ENCODE measurements at places on chromosomes 3 and 15. TPM values are rescaled to one million over a fixed set of nuclear protein-coding genes. Genes with fewer than 3 reads are reported as not detected.

- H3K36me3 ChIP-seq: peaks cover 9% of the 10 kb centered on the region
- H3K4me3 ChIP-seq: no peak overlapping the region
- no peak overlapping the region for H3K27ac ChIP-seq
- no peak for DNase-seq
- no peaks in the 10 kb centered on the region for H3K4me1 ChIP-seq
Measured at GRCh38 chr3:129366312-129366831, 62.1 kb downstream of the EFCAB12 start.

DNA sequence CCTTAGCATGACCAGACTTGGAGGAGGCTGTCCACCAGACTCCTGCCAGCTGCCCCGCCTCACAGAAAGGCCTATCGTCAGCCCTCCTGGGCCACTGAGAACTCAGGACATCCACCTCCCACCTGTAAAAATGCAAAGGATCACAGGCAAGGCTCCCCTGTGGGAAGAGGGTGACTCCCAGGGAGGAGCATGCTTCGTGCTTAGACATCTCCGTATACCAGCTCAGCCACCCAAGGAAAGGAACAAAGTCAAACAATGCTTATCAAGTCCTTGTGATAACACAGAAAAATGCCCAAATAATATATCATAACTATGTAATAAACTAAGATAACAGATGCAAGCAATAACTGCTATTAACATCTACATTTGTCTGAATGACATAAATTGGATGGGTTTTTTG lies 4.2 kb downstream of the RMDN3 start:
- H3K4me1 ChIP-seq: no peaks in the 10 kb centered on the region
- H3K27me3 ChIP-seq: no peaks in the 10 kb centered on the region
- no peak for DNase-seq
- peaks cover 20% of the 10 kb centered on the region for H3K36me3 ChIP-seq
- H3K4me3 ChIP-seq: no peak overlapping the region

DNA sequence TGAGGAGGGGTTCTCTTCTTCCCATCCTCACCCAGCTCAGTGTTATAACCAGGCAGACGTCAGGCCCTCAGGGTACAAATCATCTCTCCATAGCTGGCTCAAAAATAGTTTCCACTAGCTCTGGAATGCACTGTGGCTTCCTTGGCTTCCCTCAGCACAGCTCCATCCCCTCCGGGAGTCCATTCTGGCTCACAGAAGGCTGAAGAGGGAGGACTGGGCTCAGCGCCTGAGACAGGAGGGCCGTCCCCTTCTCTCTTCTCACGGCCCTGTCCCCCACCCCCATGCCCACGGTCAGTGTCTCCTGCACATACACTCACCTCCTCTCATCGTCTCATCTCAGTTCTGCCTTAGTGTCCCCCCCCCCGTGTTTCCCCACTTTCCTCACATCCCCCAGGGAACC lies 50.1 kb downstream of the UMPS start:
- no peak overlapping the region for H3K4me3 ChIP-seq
- peaks cover 9% of the 10 kb centered on the region for H3K4me1 ChIP-seq
- peaks cover 8% of the 10 kb centered on the region for H3K36me3 ChIP-seq

DNA sequence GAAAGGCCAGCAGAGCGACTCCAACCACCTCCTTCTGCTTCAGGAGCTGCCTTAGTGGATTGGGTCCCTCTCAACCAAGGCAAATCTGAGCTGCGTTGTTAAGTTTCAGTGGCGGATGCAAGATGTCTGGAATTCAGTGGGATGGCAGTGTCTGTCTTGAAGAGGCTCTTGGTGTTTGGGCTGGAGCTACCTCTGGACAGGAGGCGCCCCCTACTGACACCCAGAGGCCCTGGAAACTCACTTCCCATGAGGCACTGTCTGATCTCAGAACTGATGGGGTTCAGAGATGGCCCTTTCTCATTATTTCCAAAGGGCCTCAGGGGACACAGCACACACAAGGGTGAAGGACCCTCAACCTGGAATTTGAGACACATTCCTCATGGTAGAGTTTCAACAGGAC lies 6.0 kb upstream of the SLC28A1 start:
- H3K27ac ChIP-seq: no peak overlapping the region
- no peak overlapping the region for H3K4me3 ChIP-seq
- H3K36me3 ChIP-seq: no peaks in the 10 kb centered on the region
- no peaks in the 10 kb centered on the region for H3K4me1 ChIP-seq
- no peaks in the 10 kb centered on the region for H3K27me3 ChIP-seq

GRCh38 chr3:194255252-194256039 lies 95.7 kb downstream of the CPN2 start:
- no peak for DNase-seq
- no peaks in the 10 kb centered on the region for H3K27me3 ChIP-seq
- H3K36me3 ChIP-seq: no peaks in the 10 kb centered on the region
- H3K4me1 ChIP-seq: no peaks in the 10 kb centered on the region

- H3K4me1 ChIP-seq: no peaks in the 10 kb centered on the region
- H3K36me3 ChIP-seq: no peaks in the 10 kb centered on the region
- no peak overlapping the region for H3K4me3 ChIP-seq
- no peak overlapping the region for H3K27ac ChIP-seq
- H3K27me3 ChIP-seq: no peaks in the 10 kb centered on the region
Measured at GRCh38 chr15:47331829-47332393, 385.4 kb upstream of the SEMA6D start.

DNA sequence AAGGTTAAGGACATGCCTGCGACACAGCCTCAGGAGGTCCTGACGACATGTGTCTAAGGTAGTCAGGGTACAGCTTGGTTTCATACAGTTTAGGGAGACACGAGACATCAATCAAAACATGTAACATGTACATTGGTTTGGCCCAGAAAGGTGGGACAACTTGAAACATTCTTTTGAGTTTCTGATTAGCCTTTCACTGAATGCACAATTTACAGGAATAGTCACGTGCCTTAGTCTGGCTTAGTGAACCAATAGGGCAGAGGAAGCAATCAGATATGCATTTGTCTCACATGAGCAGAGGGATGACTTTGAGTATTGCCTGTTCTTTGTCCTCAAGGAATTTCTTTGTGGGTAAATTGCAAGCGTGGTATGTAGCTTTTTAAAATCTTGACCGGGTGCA lies 24.5 kb upstream of the HDAC11 start:
- DNase-seq: no peak
- H3K4me1 ChIP-seq: no peaks in the 10 kb centered on the region
- no peak overlapping the region for H3K27ac ChIP-seq
- no peak overlapping the region for H3K4me3 ChIP-seq

GRCh38 chr15:44193651-44194322 lies 1.3 kb downstream of the FRMD5 start:
- no peaks in the 10 kb centered on the region for H3K36me3 ChIP-seq
- H3K4me1 ChIP-seq: no peaks in the 10 kb centered on the region
- no peaks in the 10 kb centered on the region for H3K27me3 ChIP-seq
- peak; percentile 59 for DNase-seq
- H3K27ac ChIP-seq: no peak overlapping the region

- no peaks in the 10 kb centered on the region for H3K36me3 ChIP-seq
- H3K27me3 ChIP-seq: no peaks in the 10 kb centered on the region
- H3K4me3 ChIP-seq: no peak overlapping the region
- no peak for DNase-seq
- no peaks in the 10 kb centered on the region for H3K4me1 ChIP-seq
Measured at GRCh38 chr3:178658694-178659325, 122.6 kb downstream of the KCNMB2 start.

DNA sequence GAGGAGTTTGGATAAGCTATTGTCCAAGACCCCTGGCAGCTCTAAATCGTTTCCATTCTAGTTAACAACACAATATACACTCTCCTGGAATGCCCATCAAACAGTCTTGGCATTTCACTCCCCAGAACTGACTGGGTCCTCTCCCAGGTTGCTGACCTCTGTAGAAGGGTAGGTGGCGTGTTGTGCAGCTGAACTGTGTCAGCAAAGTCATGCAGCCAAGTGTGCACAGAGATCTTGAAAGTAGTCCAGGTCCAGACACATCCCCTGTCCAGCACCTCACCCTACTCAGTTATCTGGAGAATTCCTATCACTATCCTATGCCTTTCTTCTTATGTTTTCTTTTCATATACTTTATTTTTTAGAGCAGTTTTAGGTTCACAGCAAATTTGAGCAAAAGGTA lies 312.7 kb downstream of the GABRB3 start:
- peaks cover 18% of the 10 kb centered on the region for H3K36me3 ChIP-seq
- DNase-seq: no peak
- no peak overlapping the region for H3K4me3 ChIP-seq
- H3K27ac ChIP-seq: no peak overlapping the region
- no peaks in the 10 kb centered on the region for H3K27me3 ChIP-seq
- H3K4me1 ChIP-seq: no peaks in the 10 kb centered on the region

GRCh38 chr3:76024640-76025039 lies 239.3 kb upstream of the ZNF717 start:
- H3K36me3 ChIP-seq: no peaks in the 10 kb centered on the region
- no peak overlapping the region for H3K4me3 ChIP-seq
- H3K27me3 ChIP-seq: no peaks in the 10 kb centered on the region

DNA sequence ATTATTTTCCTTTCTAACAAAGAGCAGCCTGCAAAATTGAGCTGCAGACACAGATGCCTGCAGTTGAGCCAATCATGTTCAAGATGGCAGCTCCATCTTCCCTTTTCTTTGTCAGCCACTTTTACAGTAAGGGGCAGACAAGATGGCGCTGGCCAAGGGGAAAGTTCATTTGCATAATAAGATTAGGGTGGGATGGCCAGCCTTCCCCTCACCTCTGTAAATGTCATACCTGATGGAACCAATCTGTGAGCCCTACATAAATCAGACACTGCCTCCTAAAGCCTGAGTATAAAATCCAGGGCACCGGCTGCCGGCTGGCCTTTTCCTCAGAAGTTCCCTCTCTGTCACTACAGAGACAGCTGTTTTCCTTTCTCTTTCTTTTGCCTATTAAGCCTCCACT lies 15.8 kb downstream of the PATL2 start:
- H3K36me3 ChIP-seq: no peaks in the 10 kb centered on the region
- no peaks in the 10 kb centered on the region for H3K4me1 ChIP-seq
- no peak overlapping the region for H3K27ac ChIP-seq
- H3K27me3 ChIP-seq: no peaks in the 10 kb centered on the region

GRCh38 chr3:107065094-107065861 lies 312.0 kb upstream of the CCDC54 start:
- DNase-seq: no peak
- H3K27ac ChIP-seq: no peak overlapping the region
- H3K27me3 ChIP-seq: no peaks in the 10 kb centered on the region
- H3K4me1 ChIP-seq: peaks cover 3% of the 10 kb centered on the region

GRCh38 chr3:111846039-111846438 lies 13.0 kb upstream of the PHLDB2 start:
- H3K27ac ChIP-seq: no peak overlapping the region
- no peaks in the 10 kb centered on the region for H3K36me3 ChIP-seq
- no peak for DNase-seq
- no peak overlapping the region for H3K4me3 ChIP-seq

DNA sequence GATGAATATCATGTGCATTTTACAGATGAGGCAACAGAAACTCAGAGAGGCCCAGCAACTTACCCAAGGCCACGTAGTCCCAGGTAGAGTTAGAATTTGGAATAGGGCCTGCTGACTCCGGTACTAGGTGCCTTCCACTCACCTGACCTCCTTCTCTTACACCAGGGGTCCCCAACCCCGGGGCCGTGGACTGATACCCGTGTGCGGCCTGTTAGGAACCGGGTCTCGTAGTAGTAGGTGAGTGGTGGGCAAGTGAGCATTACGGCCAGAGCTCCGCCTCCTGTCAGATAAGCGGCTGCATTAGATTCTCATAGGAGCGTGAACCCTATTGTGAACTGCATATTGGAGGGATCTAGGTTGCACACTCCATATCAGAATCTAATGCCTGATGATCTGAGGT lies 64.8 kb downstream of the SMAD3 start:
- no peak overlapping the region for H3K4me3 ChIP-seq
- H3K4me1 ChIP-seq: peaks cover 6% of the 10 kb centered on the region
- DNase-seq: no peak
- H3K27me3 ChIP-seq: no peaks in the 10 kb centered on the region
- no peaks in the 10 kb centered on the region for H3K36me3 ChIP-seq
- no peak overlapping the region for H3K27ac ChIP-seq

DNA sequence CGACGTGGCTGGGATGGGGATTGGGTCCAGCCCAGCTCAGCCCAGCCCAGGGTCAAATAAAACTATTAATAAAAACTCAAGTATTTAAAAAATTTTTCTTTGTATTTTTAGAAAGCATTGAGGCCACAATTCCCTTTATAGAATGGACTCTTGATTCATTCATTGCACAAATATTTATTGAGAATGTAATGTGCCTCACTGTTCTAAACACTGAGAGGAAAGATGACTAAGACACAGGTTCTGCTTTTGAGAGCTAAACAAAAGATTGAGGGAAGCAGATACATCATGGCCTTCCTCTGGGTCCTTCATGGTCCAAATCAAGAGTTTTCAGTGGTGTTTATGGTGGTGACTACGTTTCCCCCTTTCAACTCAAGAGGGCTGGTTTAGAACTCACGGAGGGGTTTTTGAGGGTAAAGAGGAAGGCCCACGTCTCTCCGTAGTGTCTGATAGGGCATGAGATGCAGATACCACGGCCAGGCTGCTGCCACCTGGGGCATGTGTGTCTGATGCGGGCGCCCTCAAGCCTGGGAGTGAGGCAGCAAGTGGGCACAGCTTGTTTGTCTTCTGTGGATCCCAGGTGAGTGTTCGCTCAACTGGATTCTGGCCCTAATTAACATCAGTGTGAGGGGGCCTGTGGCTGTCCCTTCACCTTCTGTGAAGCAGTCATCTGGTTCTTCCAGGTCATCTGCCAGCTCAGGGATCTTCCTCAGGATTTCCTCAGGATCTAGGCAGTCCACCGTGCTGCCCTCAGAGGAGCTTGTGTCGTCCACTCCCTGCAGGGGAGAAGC lies 73.5 kb upstream of the SCN5A start:
- no peak for DNase-seq
- no peaks in the 10 kb centered on the region for H3K27me3 ChIP-seq
- no peaks in the 10 kb centered on the region for H3K36me3 ChIP-seq
- no peaks in the 10 kb centered on the region for H3K4me1 ChIP-seq
- no peak overlapping the region for H3K4me3 ChIP-seq
- no peak overlapping the region for H3K27ac ChIP-seq

DNA sequence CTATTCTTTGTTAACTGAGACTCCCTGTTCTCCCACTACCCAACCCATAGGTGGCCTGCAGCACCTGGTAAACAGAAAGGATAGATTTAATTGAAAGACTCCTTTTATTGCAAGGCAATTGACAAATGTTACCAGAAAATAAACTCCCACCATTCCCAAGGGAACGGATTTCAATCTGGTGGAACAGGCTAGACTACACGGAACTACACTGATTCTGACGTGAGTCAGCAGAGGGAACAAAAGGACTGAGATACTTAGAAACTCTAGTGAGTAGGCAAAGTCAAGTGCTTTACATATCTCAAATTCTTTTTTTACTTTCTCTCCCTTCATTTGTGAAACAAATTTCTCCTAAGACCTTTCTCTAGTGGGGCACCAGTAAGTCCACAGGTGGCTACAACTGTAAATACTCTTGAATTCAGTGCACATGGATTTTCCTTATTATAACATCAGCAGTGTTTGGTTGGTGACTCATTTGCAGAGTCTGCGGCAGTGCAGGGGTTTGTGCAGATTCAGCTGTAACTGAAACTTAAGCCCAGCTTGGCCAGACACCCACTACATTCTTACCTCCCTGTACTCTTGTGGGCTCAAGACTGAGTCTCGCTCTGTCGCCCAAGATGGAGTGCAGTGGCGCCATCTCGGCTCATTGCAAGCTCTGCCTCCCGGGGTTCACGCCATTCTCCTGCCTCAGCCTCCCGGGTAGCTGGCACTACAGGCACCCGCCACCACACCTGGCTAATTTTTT lies 34.3 kb upstream of the PLSCR2 start:
- peaks cover 8% of the 10 kb centered on the region for H3K36me3 ChIP-seq
- H3K4me1 ChIP-seq: peaks cover 4% of the 10 kb centered on the region
- DNase-seq: no peak
- no peak overlapping the region for H3K27ac ChIP-seq
- no peak overlapping the region for H3K4me3 ChIP-seq
- H3K27me3 ChIP-seq: no peaks in the 10 kb centered on the region

GRCh38 chr3:31010491-31010890 lies 116.0 kb upstream of the GADL1 start:
- H3K36me3 ChIP-seq: no peaks in the 10 kb centered on the region

Gene MAGEL2
- total RNA-seq: 9.7 TPM

Gene MCTP2
- 1.3 TPM for total RNA-seq

Gene CLSTN2
- total RNA-seq: 0.68 TPM

Gene COL7A1
- 22.9 TPM for total RNA-seq

Gene BTLA
- total RNA-seq: not detected

All from H9 (cell line).